ENCODE measurements at places on chromosomes 4 and X.

DNA sequence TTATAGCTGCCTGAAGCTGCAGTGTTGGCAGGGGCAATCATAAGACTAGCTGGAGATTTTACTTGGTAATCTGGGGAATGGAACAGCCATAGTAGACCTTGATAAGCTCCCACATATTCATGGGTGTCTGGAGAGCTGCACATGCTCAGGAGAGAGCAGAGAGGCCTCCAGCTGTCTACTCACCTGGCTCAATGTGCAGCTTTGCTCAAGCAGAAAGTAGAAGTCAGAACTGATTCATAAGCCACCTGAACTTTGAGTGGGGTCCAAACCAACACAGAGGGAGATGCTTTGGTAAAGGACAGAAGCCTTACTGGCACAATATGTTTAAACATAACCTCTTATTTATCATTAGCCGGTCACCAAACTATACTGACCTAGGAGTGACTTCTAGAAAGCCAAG, 54.4 kb downstream of the KDM6A start:
- no peak for DNase-seq

GRCh38 chr4:82136161-82136801, 237.5 kb downstream of the HNRNPD start:
- DNase-seq = no peak

DNA sequence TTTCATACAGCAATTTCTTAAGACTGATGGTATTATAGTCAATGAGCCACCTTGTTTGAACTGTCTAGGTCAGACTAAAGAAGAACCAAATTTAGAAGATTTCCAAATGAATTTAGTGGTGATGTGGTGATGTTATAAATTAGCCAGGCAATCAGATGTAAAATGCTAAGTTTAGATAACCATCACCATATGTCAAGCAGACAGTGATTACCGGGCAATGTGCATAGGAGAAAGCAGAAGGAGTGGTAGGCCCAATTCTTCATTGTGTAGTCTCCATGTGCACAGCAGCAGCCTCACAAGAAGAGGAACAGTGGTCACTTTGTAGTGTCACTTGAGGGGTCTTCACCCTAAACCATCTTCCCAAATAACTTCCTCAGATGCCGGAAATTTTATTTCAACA, 198.8 kb downstream of the ANTXR2 start:
- no peak for DNase-seq

- no peak for DNase-seq
These were observed 33.8 kb downstream of the PPARGC1A start for GRCh38 chr4:23855912-23856605.

- no peak for DNase-seq
These were observed 52.4 kb downstream of the SCFD2 start for GRCh38 chr4:53313510-53313909.

- DNase-seq = no peak
These were observed 1564.8 kb downstream of the RPA4 start for GRCh38 chrX:98448524-98448923.

- no peak for DNase-seq
These were observed 207.0 kb downstream of the NSUN7 start for GRCh38 chr4:40956721-40957255.

DNA sequence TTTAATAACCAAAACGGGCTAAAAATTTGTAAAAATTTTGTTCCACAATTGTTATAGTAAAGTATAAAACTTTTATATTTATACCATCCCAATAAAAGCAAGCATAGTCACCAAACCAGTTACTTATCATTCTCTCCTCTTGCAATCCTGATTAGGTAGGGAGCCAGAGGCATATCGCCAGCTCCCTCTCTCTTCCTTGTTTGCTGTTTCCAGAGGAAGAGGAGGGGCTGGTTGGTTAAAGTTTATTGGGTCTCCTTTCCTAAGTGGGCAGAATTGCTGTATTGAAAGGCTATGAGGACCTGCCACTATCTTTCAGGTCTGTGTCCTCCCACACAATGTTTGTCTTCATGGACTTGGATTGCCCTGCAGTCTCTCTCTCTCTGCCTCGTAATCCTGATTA, 29.6 kb upstream of the BBS12 start:
- DNase-seq = no peak

GRCh38 chr4:15077969-15078368, 75.7 kb downstream of the CPEB2 start:
- DNase-seq = no peak

DNA sequence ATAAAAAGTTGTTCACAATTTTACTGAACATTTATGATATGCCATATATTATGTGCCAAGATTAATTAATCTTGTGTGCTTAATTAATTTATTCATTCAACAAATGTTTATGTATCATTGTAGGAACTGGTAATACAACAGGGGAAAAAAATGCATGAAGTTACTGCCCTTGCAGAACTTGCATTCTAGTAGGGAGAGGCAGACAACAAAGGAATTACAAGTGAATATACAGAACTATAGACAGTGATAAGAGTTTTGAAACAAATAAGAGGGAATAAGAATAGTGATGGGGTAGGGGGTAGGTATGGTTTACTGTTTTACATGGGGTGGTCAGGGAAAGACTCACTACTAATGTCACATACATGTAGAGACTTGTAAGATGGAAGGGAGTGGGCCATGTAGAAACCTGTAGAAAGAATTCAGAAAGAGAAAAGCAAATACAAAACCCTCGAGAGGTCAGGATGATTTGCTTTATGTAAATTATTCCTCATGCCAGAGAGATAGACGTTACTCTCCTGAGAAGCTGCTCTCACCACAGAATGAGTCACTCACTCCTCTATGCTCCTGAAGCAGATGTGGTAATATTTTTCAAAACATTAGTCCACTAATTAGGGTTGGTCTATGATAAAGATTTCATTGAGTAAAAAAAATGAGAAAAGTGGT, 855.0 kb upstream of the GRID2 start:
- no peak for DNase-seq

- no peak for DNase-seq
These were observed 276.7 kb downstream of the GBA3 start for GRCh38 chr4:22969287-22969896.

DNA sequence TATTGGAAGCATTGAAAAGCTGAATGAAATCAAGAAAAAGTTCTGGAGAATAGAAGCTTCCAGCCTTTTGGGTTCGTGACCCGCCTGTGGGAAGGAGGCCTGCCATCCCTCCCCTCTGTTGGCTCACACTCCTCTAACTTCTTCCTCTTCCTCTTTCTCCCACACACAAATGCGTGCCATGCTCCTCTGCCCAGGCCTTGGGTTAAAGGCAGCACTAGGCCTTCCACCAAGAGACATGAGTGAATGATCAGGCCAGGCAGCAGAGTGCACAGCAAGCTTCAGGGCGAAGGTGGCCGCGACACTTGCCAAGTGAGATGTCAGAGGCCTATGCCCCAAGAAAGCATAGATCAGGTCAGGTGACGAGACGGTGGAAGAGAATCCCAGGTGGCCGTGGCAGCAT, 38.4 kb downstream of the FAM193A start:
- DNase-seq = no peak

DNA sequence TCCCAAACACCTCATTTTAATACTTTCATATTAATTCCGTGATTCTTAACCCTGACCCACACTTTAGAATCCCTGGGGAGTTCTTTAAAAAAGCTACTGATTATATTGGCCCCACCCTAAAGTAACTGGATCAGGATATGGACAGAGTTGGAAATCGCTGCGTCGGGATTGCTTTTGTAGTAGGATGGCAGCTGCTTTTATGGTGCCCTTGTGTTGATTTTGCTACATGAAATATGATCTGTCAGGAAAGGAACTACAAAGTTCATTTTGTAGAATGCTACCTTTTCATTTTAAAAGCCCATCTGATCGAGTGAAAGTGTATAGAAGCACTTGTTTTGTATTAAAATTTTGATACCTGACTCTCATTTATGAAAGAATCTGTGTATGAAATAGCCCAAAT, 43.6 kb downstream of the TMEM131L start:
- DNase-seq = no peak

DNA sequence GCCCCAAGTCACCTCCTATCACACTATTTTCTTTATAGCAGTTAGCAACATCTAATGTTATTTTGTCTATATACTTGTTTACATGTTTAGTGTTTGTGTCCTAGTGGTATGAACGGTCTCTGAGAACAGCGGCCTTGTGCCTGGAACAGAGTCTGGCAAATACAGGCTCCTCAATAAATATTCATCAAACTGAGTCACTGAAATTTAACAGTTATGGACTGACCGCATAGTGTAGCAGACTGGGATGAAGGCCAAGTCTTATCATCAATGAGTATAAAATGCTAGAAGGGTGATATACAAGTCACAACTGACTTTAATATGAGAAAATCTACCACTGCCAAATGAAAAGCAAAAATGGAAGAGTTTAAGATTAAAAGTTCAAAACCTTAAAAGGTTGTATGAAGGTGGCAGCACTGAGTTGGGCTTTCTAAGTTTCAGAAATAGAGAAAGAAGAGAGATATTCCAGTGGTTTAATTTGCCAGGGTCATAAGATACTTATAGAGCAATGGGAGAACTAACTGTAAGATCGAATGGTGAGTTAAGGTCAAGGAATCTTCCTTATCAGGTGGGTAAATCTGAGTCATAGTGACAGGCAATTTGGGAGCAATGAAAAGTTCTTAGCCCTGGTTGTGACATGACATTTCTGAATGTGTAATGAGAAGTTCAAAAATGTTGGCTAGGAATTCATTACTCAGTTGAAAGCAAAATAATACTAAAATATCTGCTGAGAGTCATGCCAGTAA, 34.9 kb downstream of the ELOVL6 start:
- no peak for DNase-seq

DNA sequence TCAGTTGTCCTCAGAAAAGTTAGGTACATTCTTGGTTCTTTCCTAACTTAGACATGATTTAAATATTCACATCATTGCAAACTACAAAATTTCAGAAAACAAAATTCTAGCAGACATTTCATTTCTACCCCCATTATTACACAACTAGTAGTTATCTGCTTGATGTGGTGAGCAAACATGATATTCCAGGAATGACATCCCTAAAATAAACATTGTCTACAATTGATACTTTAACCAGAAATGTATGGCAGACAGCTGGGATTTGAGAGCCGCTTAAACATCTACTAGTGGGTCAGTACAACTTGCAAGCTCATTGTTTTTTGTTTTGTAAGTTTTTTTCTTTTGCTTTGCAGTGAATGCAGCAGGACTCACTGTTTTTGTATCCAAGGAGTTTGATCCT, 32.1 kb upstream of the AMBN start:
- no peak for DNase-seq

DNA sequence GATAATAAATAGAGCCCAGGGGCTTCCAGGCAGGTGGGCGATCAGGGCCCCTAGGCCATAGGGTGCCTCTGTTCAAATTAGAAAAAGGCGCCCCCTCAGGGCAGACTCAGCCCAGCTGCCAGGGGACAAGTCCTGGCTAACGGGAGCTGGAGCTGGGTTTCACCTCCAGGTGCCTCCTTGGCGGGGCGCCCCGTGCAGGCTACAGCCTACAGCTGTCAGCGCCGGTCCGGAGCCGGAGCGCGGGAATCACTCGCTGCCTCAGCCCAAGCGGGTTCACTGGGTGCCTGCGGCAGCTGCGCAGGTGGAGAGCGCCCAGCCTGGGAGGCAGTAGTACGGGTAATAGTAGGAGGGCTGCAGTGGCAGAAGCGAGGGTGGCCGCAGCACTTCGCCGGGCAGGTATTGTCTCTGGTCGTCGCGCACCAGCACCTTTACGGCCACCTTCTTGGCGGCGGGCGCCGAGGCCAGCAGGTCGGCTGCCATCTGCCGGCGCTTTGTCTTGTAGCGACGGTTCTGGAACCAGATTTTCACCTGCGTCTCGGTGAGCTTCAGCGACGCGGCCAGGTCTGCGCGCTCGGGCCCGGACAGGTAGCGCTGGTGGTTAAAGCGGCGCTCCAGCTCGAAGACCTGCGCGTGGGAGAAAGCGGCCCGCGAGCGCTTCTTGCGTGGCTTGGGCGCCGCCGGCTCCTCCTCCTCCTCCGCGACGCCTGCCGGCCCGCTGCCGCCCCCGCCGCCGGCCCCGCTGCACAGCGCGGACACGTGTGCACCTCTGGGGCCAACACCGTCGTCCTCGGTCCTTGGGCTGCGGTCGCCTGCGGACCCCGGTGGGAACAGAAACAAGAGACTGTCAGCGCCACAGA, 2.4 kb downstream of the NKX3-2 start:
- no peak for DNase-seq

DNA sequence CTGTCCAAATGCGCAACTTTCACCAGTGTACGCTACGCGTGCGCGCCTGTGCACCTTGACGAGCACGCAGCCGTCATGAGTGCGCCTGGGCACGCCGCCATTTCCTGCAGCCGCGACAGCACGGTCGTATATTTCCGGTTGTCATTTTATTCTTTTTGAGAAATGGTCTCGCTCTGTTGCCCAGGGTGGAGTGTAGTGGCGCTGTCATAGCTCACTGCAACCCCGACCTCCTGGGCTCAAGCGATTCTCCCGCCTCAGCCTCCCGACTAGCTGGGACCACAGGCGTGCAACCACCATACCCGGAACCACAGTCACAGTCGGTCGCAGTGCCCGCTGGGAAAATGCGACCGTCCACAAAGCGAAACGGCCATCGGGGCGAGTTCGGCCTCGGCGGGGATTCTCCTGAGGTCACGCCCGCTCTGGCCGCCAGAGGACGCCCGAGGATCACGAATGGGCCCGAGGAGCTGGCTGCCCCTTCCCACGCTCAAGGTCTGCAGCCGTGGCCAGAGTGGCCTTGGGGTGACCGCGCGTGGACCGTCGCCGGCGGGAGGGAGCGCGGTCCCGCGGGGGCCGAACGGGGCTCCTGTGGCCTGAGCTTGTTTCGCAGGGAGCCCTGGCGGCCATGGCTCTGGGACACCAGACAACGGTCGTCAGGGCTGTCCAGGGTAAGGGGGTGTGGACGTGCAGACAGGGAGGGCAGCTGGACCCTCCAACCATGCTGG, 23.7 kb upstream of the PNMA3 start:
- DNase-seq = peak; percentile 8

DNA sequence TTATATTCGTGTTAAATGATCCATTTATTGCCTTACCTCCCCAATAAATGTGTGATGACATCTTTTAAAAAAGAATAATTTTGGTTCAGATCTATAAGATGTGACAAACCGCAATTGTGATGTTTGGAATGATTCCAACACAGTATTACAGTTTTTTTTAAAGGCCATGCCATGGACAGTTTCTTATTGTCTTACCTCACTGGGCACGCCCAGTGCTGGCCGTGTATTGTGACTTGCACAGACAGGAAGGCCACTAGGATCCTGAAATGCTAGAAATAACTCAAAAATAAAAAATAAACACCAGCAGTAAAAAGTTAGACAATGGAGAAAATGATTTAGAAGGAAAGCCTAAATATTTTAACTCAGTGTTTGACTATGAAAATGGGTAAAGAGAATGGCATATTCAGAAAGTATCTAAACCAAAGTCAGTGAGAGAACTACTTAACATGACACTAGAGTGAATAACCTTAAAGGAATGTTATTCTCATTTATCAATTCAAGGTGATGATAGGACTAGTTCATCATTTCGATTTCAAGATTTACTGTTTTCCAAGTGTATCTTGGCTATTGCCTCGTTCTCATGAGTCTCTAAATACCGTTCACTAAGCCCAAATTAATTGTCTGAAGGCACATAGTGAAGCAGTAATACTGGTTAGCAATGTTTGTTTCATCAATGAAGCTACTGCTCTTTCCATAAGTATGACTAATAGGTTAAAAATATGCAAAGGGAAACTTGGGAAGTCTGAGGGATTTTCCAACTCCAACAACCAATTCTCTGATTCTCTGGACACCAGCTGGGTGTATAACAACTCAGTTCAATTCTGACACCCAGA, 46.1 kb upstream of the VEGFC start:
- no peak for DNase-seq
